ENCODE measurements at places on chromosomes 11 and 22. TPM values are rescaled to one million over a fixed set of nuclear protein-coding genes. Genes with fewer than 3 reads are reported as not detected.

The FOSL1 gene
- 12.0 TPM for polyA plus RNA-seq

DNA sequence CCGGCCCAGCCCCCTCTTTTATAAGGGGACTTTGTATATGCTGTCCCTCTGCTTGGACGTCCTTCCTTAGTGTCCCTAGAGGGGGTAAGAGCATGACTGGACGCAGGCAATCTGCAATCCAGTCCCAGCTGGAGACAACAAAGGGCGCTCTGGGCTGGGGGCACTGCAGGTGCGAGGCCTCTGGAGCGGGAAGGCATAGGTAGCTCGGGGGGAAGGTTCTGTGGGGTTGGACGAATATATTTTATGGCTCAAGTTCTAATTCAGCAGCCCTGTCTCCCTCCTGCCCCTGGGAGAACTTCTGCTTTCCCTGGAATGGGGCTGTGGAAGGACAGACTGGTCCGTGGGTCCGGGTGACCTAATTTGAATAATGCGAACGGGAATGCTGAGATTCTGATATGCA lies 40.0 kb downstream of the KCNJ4 start:
- no peak overlapping the region for H3K27ac ChIP-seq
- no peak overlapping the region for H3K4me3 ChIP-seq
- H3K27me3 ChIP-seq: no peaks in the 10 kb centered on the region
- H3K4me1 ChIP-seq: peaks cover 4% of the 10 kb centered on the region
- no peaks in the 10 kb centered on the region for H3K36me3 ChIP-seq
- peak; percentile 3 for DNase-seq

DNA sequence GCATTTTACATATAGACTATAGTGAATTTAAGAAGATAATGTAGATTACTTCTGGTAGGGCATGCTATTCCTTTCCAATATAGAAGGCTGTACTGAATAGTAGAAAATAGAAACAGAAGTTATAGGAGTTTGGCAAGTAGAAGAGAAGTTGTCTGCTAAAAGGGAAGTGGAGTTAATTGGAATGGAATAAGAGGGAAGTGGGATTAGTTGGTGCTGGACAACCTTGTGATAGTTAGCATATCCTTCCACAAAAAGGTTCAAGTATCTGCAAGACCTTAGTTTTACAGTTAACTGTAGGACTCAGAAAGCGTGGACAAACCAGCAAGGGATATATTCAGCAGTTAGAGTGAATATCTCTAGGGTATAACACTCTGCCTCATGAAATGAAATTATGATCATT lies 185.5 kb downstream of the SWAP70 start:
- no peak overlapping the region for H3K27ac ChIP-seq
- no peak overlapping the region for H3K4me3 ChIP-seq
- no peaks in the 10 kb centered on the region for H3K27me3 ChIP-seq

The TRIM49 gene
- not detected for polyA plus RNA-seq

- no peak overlapping the region for H3K27ac ChIP-seq
- H3K4me1 ChIP-seq: no peaks in the 10 kb centered on the region
- H3K36me3 ChIP-seq: no peaks in the 10 kb centered on the region
- no peak overlapping the region for H3K4me3 ChIP-seq
- H3K27me3 ChIP-seq: no peaks in the 10 kb centered on the region
Observed at GRCh38 chr11:36253238-36253637, 36.0 kb downstream of the COMMD9 start.

The PIK3IP1 gene
- polyA plus RNA-seq: 12.8 TPM

DNA sequence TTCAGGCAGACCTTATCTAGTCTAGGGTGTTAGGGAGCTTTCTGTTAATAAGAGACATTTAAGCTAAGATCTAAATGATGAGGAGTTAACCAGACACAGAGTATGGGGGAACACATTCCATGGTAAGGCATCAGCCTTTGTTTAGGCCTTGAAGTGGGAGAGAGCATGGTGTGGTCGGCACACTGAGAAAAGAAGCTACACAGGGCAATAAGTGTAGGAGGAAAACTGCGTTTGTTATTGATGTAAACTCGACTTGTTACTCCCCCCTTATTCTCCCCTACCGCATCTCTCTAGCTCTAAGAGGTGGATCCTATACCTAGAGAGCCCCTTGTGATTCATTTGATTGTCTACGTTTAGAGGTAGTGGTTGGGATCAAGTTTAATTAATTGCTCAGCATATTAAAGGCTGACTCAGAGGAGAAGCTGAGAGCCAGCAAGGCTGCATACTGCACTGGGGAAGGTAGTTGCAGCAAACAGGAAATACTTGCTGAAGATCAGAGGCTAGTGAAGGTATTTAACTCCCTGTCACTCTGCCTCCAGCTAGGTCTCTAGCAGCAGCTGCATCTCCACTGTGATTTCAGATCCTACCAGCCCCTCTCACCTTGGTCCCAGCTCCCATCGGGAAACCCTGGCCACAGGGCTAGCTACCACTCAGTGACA lies 86.8 kb upstream of the TEAD1 start:
- DNase-seq: no peak
- H3K27ac ChIP-seq: no peak overlapping the region
- no peak overlapping the region for H3K4me3 ChIP-seq
- no peaks in the 10 kb centered on the region for H3K27me3 ChIP-seq

DNA sequence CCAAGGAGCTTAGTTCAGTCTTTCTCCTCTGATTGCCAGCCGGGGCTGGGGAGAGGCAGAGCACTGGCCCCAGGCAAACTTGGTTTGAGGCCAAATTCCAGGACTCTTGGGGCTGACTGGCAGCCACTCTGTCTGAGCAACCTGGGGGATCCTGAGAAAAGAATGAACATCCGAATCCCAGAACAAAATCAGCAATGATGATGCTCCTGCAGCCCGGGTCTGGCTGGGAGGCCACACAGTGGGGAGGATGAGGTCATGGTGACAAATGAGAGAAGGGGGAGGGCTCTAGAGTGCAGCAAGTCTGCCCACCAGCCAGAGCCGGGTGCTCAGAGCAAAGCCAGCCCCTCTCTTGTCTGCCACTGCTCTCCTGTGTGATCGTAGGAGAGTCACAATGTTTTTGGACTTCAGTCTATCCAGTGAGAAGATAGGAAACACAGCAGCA lies 71.8 kb upstream of the PAX6 start:
- H3K27ac ChIP-seq: no peak overlapping the region
- no peaks in the 10 kb centered on the region for H3K4me1 ChIP-seq
- H3K36me3 ChIP-seq: no peaks in the 10 kb centered on the region
- H3K4me3 ChIP-seq: no peak overlapping the region
- H3K27me3 ChIP-seq: peaks cover 4% of the 10 kb centered on the region
- DNase-seq: no peak

- H3K27ac ChIP-seq: no peak overlapping the region
- no peaks in the 10 kb centered on the region for H3K4me1 ChIP-seq
- peak; percentile 39 for DNase-seq
- H3K4me3 ChIP-seq: no peak overlapping the region
- peaks cover 8% of the 10 kb centered on the region for H3K27me3 ChIP-seq
- no peaks in the 10 kb centered on the region for H3K36me3 ChIP-seq
Observed at GRCh38 chr11:117443266-117444186, 115.9 kb downstream of the CEP164 start.

The EHF gene
- polyA plus RNA-seq: 0.38 TPM

- no peak overlapping the region for H3K4me3 ChIP-seq
- H3K27me3 ChIP-seq: no peaks in the 10 kb centered on the region
- DNase-seq: no peak
- H3K36me3 ChIP-seq: no peaks in the 10 kb centered on the region
- H3K4me1 ChIP-seq: no peaks in the 10 kb centered on the region
Observed at GRCh38 chr11:121614636-121615240, 162.0 kb upstream of the SORL1-AS1 start.

DNA sequence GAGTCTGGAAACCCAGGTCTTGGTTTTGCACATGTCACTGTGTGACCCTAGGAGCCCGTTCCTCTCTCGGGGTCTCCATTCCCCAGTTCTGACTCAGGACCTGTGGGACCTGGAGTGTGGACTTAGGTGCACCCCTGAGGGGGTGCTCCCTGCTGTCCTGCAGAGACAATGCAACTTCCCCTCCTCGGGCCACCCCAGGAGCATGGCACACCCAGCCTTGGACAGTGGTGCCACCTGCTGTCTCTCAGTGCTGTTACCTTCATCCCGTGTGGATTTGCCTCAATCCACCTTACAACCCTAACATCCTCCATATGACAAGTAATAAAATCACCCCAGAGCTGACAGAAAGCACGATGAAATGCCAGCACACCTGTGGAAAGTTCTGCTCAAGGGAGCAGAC lies 27.5 kb upstream of the CRYBB3 start:
- H3K4me1 ChIP-seq: no peaks in the 10 kb centered on the region
- no peak overlapping the region for H3K4me3 ChIP-seq
- H3K27me3 ChIP-seq: no peaks in the 10 kb centered on the region
- H3K36me3 ChIP-seq: no peaks in the 10 kb centered on the region

The C11orf16 gene
- not detected for polyA plus RNA-seq

The OR51B4 gene
- not detected for polyA plus RNA-seq

DNA sequence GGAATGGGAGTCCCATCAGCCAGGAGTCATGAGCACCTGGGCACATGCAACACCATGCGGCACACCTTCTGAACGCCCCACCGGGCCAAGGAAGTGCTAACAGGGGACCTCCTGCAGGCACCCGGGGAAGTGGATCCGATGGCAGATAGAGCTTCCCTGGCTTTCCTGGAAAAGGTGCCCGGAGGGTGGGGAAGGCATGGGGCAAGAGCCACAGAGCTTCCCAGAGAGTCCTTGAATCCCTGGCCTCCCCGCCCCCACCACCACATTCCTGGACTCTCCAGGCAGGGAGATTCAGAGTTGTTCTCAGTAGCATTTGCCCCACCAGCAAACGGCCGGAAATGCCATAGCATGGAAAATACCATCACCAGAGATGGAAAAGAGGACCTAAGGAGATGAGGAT lies 8.3 kb downstream of the TRIM29 start:
- DNase-seq: no peak
- H3K4me1 ChIP-seq: no peaks in the 10 kb centered on the region
- H3K27ac ChIP-seq: no peak overlapping the region
- no peak overlapping the region for H3K4me3 ChIP-seq

The DNAJB7 gene
- polyA plus RNA-seq: not detected

DNA sequence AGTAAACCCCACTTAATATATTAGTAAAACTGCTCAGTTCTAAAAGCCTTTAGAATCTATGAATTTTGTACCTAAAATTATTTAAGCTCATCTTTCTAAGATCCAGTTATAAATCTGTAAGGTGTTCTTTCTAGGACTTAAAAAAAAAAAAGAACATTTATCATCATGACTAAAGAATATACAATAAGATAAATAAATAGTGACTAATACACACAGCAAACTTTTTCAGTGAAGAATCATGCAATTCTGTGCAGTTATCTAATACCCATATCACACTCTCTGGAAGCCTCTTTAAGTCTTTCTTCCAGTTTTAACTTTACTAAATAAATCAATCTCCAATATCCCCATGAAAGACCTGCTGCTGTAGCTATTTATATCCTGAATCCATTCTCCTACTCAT lies 59.8 kb downstream of the CEP57 start:
- no peaks in the 10 kb centered on the region for H3K27me3 ChIP-seq
- DNase-seq: no peak
- no peak overlapping the region for H3K27ac ChIP-seq
- no peaks in the 10 kb centered on the region for H3K36me3 ChIP-seq
- no peak overlapping the region for H3K4me3 ChIP-seq

DNA sequence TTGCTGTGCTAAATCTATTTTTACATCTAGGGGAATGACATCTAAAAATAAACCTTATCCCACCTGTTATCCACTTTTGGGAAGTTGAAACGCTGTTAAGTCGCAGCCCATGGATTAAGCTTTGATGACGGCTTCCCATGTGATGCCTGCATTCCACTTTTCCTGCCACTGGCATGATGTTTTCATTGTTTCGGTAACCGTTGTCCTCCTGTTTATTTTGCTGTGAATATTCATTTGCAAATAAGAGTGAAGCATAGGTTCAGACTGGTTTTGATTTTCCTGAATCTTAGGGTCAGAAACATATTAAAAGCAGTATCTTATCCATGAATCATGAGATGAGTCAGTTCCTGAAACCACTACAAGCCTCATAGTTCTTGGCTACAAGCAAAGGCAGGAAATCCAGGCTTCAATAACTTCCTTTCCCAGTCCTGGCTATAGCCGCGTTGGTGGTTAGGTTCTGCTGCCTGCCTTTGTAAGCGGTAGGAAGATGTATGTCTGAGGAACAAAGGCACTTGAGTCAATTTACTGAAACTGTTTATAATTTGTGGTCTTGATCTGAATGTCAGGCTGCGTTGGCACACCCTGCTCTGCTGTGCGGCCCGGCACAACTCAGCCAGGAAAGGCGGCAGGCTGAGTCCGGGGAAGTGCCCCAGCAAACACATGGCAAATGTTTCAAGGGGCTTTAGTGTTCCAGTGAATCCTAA lies 19.4 kb downstream of the TEAD1 start:
- no peaks in the 10 kb centered on the region for H3K36me3 ChIP-seq
- no peaks in the 10 kb centered on the region for H3K27me3 ChIP-seq
- H3K4me1 ChIP-seq: peaks cover 74% of the 10 kb centered on the region
- peak overlapping the region; percentile 91 for H3K27ac ChIP-seq
- H3K4me3 ChIP-seq: peak overlapping the region; percentile 20

GRCh38 chr11:34948696-34949095 lies 32.3 kb downstream of the PDHX start:
- H3K4me3 ChIP-seq: no peak overlapping the region
- no peaks in the 10 kb centered on the region for H3K36me3 ChIP-seq
- no peaks in the 10 kb centered on the region for H3K27me3 ChIP-seq
- H3K4me1 ChIP-seq: peaks cover 7% of the 10 kb centered on the region
- DNase-seq: peak; percentile 42

GRCh38 chr22:42758931-42759629 lies 38.4 kb upstream of the A4GALT start:
- no peak overlapping the region for H3K27ac ChIP-seq
- DNase-seq: no peak
- H3K27me3 ChIP-seq: no peaks in the 10 kb centered on the region
- no peaks in the 10 kb centered on the region for H3K4me1 ChIP-seq
- no peak overlapping the region for H3K4me3 ChIP-seq

DNA sequence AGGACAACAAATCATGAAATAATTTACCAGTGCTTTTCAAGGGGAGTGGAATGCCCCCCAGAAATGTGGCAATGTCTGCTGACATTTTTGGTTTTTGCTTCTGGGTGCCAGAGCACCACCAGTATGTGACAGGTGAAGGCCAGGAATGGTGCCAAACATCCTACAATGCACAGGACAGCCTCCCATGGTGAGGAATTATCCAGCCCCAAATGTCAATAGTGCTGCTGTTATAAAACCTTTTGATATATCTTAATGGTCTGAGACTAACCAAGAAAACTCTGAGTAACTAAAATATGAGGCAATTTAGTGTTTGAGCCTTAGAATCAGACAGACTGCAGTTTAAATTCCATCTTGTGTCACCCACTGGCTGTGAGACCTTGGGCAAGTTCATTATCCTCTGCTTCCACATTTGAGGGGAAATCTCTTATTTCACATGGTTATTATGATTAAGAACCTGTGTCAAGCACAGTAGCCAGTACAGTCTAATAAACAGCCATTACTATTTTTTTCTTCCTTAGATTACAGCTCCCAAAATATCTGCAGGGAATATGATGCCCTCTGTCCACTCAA lies 69.5 kb downstream of the AMBRA1 start:
- no peaks in the 10 kb centered on the region for H3K27me3 ChIP-seq
- H3K4me3 ChIP-seq: no peak overlapping the region
- DNase-seq: no peak
- peaks cover 4% of the 10 kb centered on the region for H3K4me1 ChIP-seq
- no peak overlapping the region for H3K27ac ChIP-seq
- no peaks in the 10 kb centered on the region for H3K36me3 ChIP-seq

The TMEM9B gene
- 22.7 TPM for polyA plus RNA-seq
